PC-9 (cell line): ENCODE measurements at places on chromosomes 12 and 14. TPM values are rescaled to one million over a fixed set of nuclear protein-coding genes. Genes with fewer than 3 reads are reported as not detected.

GRCh38 chr12:67853204-67853603 lies 136.0 kb upstream of the IFNG-AS1 start:
- no peaks in the 10 kb centered on the region for H3K36me3 ChIP-seq
- H3K27me3 ChIP-seq = no peaks in the 10 kb centered on the region
- H3K4me1 ChIP-seq = no peaks in the 10 kb centered on the region
- H3K4me3 ChIP-seq = no peak overlapping the region

SRGAP1 gene
- 18.0 and 24.5 TPM in 2 replicates for total RNA-seq

GRCh38 chr14:68386950-68387779 lies 405.7 kb downstream of the ZFP36L1 start:
- DNase-seq = no peak
- H3K27me3 ChIP-seq = no peaks in the 10 kb centered on the region
- H3K36me3 ChIP-seq = no peaks in the 10 kb centered on the region
- H3K27ac ChIP-seq = no peak overlapping the region
- no peak overlapping the region for H3K4me3 ChIP-seq
- H3K4me1 ChIP-seq = no peaks in the 10 kb centered on the region

- peaks cover 92% of the 10 kb centered on the region for H3K27me3 ChIP-seq
- H3K4me1 ChIP-seq = no peaks in the 10 kb centered on the region
- no peak for DNase-seq
These were observed 71.4 kb downstream of the GALNT9 start for GRCh38 chr12:132257955-132258490.

VDR gene
- total RNA-seq = 7.5 and 12.3 TPM in 2 replicates

GRCh38 chr12:5403411-5403810 lies 28.5 kb upstream of the NTF3 start:
- H3K27ac ChIP-seq = no peak overlapping the region
- H3K4me1 ChIP-seq = no peaks in the 10 kb centered on the region
- no peak for DNase-seq
- no peak overlapping the region for H3K4me3 ChIP-seq
- no peaks in the 10 kb centered on the region for H3K36me3 ChIP-seq

APOF gene
- total RNA-seq = not detected in 2 replicates

SERPINA10 gene
- total RNA-seq = not detected in 2 replicates

TPH2 gene
- not detected in 2 replicates for total RNA-seq

CKAP4 gene
- total RNA-seq = 73.6 and 81.5 TPM in 2 replicates

SIX6 gene
- not detected in 2 replicates for total RNA-seq

GRCh38 chr14:103708750-103709187 lies 6.5 kb downstream of the XRCC3 start:
- H3K27me3 ChIP-seq = no peaks in the 10 kb centered on the region
- peaks cover 25% of the 10 kb centered on the region for H3K4me1 ChIP-seq
- no peak for DNase-seq
- peaks cover 21% of the 10 kb centered on the region; the same call in 1 of the 2 replicates for H3K36me3 ChIP-seq
- H3K27ac ChIP-seq = no peak overlapping the region
- no peak overlapping the region for H3K4me3 ChIP-seq

DNA sequence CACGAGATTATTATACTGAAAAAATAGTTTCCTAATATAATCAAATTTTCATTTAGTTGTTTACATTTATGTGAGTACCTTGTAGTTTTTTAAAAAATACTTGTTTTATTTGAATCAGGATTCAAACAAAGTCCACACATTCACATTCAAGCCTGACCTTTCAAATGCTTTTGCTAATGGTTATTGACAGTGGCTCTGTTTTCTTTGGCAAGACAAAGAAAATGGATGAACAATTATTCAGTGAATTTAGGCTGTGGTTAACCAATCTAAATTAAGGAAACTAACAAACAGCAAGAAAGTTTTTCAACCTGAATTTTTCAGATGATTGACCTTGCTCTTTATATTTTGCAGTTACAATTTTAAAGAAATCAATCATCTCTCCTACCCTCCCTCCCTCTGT lies 9.7 kb downstream of the SLC4A8 start:
- no peaks in the 10 kb centered on the region for H3K4me1 ChIP-seq
- DNase-seq = no peak
- no peak overlapping the region for H3K27ac ChIP-seq
- no peaks in the 10 kb centered on the region for H3K36me3 ChIP-seq
